ENCODE measurements at places on chromosomes 7 and 10.

- no peak for DNase-seq
Observed at GRCh38 chr7:140992422-140992821, 22.3 kb downstream of the MRPS33 start.

GRCh38 chr10:58480321-58480720 is 32.4 kb upstream of the BICC1 start:
- no peak for DNase-seq

- no peak for DNase-seq
Observed at GRCh38 chr7:15515252-15515651, 46.6 kb downstream of the AGMO start.

- no peak for DNase-seq
Observed at GRCh38 chr10:92309272-92309671, 18.3 kb downstream of the MARCHF5 start.

GRCh38 chr7:105250706-105251105 is 138.0 kb downstream of the SRPK2 start:
- peak; percentile 11 for DNase-seq

DNA sequence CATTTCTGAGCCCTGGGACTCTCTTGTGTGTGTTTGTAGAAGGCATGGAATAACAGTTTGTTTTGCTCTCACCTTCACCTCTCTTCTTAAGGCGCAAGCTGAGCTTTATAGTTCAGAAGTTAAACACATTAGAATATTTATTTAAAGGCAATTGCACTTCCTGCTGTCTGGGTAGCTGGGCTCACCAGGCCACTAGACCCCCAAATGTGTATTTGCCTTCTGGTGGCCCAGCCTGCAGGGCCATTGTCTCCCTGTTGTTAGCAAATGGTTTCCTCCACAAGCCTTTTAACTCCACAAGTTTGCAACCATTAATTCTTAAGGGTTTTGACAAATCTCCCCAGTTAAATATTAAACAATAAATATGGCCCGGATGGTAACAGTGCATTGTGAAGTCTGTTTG is 31.1 kb upstream of the NEUROD6 start:
- no peak for DNase-seq

DNA sequence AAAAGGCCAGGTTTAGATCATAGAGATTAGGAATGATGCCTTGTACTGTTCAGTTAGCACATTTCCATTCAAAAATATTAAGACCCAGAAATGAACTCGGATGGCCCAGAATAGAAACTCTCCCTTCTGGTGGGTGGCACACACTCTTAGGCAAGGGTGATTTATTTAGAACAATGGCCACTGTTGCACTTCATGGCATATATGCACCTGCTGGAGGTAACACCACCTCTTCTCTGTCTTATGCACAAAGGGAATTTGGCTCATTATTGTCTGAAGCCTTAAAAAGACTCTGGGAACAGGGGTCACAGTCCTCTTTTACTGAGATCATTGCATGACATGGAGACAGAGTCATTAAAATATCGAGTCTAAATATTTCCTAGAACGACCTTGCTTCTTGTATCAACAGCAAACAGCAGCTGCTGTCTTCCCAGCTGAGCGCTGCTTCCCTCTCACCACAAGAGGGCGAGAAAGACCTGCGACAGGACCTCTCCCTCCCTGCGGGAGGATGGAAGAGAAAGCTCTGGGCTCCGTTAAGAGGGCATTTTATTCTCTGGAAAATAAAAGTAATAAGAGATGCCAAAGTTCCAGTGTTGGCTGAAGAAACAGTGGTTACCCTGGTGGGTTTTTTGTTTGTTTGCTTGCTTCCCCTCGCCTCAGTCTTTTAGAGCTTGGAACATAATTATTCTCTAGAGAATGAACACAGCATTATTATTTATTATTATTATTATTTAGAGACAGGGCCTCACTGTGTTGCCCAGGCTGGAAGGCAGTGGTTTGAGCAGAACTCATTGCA is 13.5 kb upstream of the BAMBI start:
- no peak for DNase-seq

DNA sequence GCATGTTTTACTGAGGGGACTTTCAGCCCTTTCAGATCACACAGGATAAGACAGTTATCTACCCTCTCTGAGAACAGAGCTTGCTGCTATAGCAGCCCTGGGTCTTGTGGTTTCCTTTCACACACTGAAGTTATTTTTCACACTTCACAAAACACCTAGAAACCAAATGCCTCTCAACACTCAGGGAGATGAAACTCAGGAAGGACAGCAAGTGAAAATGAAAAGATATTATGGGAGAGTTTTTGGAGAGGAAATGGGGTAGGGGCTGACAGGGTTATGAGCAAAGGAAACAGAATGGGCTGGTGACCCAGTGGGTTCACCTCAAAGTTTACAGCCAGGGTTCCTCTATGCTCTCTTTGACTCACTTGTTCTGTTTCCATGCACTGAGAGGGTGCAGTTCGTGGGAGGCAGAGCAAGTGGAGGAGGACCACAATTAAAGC is 17.0 kb upstream of the GIMAP2 start:
- DNase-seq, result no peak

- DNase-seq, result no peak
Observed at GRCh38 chr10:115049960-115050359, 43.2 kb upstream of the ATRNL1 start.

DNA sequence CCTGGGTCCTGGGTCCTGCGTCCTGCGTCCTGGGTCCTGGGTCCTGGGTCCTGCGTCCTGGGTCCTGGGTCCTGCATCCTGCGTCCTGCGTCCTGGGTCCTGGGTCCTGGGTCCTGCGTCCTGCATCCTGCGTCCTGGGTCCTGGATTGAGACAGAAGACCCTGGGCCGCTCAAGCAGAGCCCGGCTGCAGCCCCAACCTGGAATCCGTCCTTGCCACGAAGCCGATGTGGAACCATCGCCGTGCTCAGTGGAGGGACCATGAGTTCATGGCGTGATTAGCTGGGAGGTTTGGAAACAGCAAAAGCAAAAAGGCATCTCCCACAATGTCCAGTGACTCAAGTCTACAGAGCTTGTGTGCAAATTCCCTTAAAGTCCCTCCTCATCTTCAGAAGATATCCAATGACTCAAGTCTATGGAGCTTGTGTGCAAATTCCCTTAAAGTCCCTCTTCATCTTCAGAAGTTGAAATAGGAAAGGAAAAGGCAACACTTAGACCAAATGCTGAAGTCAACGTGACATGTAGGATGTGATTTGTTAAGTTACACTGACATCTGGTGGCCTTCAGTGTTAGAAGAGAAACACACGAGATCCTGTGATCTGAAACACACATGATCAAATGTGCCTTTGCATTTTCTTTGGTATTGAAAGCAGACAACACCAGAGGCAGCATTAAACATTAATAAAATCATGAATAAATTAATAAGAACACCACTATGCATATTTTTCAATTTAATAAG is 179.9 kb downstream of the PTPRN2 start:
- no peak for DNase-seq

DNA sequence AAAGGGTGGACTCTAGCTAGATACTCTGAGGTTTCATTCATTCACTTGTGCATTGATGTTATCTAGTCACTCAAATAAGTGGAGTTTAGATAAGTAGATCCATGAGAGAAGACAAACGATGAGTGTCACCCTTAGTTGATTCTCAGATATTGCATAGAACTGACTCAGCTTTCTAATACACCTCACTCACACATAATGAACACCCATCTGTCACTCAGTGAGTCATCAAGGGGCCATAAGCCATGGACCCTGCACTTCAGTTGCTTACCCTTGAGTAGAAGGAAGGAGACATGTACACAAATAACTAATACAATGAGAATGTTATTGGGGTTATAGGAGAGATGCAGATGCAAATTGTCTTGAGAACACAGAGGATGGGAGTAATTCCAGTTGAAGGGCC is 163.8 kb downstream of the SORCS3 start:
- DNase-seq, result no peak

DNA sequence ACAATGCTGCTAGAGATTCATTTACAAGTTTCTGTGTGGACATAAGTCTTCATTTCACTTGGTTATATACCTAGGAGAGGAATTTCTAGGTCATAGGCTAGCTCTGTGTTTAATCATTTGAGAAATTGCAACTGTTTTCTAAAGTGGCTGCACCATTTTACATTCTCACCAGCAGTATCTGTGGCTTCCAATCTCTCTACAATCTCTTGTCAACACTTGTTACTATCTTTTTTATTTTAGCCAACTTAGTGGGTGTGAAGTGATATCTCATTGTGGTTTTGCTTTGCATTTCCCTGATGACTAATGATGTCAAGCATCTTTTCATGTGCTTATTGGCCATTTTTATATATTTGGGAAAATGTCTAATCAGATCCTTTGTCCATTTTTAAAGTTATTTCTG is 53.0 kb upstream of the DRGX start:
- DNase-seq, result no peak

DNA sequence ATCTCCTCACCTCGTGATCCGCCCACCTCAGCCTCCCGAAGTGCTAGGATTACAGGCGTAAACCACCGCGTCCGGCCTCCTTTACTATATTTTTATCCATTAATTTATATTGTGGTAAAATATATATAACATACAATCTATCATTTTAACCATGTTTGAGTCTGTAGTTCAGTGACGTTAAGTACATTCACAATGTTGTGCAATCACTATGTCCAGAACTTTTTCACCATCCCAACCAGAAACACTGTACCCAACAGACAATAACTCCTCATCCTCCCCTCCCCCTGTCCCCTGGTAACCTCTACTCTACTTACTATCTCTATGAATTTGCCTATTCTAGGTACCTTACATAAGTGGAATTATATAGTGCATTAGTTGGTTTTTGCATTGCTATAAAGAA is 297.5 kb upstream of the GALNT17 start:
- DNase-seq, result no peak

DNA sequence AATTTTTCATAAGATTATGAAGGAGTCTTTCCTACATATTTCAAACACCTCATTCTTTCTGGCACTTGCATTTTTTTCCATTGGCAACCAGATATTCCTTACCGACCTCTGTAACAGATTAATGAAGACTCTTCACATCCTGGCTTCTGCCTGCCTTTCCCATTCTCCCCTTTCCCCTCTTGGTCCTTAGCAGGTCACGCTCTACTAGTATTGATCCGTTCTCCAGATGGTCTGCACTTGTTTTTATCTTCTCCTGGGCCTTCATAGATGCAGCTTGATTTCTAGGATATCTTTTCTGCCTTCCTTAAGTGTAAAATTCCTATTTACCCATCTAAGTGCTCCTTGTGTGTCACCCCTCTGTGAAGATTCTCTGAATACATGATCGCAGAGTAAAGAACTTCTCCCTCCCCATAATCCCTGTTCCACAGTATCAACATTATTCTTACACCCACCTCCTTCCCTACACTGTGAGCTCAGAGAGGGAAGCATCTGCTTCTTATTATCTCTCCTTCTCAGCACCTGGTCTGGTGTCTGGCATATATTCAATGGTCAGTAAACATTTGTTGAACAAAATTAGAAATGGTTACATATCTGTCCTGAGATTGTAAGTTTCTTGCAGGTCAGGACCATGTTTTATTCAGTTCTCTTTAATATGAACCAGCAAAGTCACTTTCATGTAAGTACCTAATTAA is 654.2 kb downstream of the REEP3 start:
- peak; percentile 76 for DNase-seq

Measured in NCI-H524 treated with DMSO at 0.1 percent for 48 hours (cell line).